ENCODE measurements at places on chromosomes 4 and X.

DNA sequence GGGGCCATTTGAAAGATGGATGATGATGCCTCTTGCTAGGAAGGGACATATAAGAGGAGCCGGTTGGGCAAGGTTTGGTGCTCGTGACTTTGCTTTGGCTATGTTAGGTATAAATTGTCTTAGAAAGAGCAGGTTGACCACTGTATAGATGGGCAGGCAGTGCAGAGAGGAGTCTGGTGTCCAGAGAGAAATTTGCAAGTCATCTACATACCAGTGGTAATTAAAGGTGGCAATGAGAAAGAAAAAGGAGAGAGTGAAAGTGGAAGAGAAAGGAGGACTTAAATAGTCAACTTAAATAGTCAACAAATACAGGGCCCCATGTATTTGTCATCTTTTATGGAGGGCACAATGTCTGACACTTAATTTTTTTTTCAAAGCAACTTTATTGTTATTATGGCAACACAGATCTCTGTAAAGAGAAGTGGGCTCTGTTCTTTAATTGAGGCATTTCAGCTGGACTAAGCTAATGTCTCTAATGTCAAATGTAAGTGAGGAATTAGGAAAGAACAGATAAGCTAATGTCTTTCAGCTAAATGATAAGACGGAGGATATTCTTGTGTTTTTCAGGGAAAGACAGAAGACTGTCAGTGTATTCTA, 75.4 kb upstream of the ANXA3 start:
- no peak for DNase-seq

DNA sequence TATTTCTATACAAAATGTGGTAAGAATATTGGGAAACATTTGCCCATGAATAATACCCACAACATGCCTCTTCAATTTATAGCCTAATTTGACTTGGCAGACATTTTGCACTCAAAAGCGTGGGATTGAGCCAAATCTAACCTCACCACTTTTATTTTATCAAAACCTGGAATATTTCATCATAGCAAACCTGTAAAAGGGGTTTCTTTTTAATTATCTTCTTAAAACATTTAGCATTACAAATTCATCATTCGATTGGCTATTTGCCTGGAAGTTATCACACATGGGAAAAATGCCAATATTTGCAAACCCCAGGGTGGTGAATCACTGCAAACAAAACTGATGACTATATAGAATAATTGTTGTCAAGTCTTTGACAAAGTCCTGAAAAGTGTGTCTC, 56.2 kb downstream of the VCX3B start:
- no peak for DNase-seq

- DNase-seq, result no peak
Observed at GRCh38 chrX:1507511-1508463, 29.2 kb downstream of the P2RY8 start.

DNA sequence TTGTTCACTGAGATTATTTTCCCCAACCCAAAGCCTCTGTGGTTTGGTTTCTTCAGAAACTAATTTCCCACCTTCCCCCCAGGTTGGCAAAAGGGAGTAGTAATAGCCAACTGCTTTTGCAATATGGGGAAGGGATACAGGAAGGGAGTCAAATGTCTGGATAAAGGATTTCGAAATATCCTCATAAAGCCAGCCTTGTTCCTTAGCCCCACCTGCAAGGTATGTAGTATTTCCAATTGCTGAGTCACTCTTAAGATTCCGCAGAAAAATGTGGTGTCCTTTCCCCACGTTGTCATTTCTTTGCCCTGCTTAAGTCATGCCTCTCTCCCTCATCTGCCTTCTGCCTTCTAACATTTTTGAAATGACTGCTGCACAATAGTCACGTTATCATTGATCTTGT, 138.8 kb upstream of the DCAF8L1 start:
- DNase-seq, result no peak

DNA sequence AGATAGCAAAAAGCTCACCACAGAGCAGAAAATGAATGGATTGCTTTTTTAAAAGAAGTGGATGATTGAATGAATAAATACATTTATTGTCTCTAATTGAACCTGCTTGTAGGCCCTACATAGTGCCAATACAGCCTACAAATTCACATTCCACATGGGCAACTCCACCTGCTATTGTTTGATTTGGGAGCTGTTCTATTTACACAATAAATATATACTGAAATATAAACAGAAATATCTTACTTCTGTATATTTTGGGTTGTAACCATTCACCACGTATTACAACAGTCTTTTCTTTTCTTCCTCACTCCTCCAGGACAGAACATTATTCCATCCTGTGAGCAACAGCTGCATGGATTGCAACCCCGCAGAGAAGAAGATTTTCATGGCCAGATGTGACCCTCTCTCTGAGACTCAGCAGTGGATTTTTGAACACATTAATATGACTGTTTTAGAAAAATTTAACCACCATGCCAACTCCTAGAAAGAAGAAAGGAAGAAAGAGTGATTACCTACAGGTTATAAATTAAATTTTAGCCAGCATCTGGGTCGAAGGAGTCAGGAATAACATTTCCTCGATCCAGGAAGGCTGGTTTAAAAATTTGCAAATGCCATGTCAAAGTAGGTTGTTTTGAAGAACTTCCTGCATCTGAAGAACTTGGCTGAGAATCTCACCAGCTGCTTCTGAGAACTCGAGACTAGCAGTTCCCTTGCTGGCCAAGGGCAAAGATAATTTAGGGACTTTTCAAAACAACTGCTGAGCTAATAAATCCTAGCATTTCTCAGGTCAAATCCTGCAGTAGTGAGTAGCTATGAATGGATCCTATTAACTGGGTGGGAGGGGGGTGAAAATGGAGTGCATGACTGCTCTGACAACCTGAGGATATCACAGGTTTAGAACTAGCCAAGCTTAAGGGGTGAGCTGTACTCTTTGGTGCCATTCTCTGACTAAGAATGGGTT, 128.7 kb upstream of the GALNT7 start:
- peak; percentile 25 for DNase-seq

GRCh38 chr4:7818399-7818911, 121.2 kb downstream of the AFAP1 start:
- peak; percentile 71 for DNase-seq

DNA sequence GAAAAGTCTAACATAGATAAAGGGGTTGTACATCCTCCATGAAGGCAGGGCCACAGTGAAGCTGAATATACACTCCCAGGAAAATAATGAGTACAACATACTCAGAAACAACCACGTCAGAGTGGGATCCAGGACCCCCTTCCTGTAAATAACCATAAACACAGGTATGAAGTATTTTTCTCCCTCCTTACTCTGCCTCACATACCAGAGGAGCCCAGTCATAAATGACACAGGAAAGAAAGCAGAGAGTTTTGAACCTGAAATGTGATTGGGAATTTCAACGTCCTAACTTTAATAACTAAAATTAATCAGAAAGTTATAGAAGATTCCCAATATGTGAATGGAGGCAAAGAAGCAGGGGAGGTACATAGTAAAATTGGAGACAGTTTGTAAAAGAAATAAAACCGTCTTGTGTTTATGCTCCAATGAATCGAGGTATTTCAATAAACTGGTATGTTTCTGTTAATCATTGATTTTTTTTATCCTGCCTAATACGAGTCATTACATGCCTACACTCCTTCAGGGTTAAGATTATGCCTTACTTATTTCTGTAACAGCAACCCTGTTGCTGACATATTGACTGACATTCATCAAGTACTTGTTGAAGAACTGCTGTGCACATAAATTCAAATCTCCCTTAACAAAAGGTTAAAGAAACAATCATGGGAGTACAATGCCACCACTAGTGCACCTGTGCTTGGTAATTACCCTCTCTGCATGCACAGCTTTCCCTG, 431.3 kb downstream of the KCNIP4 start:
- no peak for DNase-seq

DNA sequence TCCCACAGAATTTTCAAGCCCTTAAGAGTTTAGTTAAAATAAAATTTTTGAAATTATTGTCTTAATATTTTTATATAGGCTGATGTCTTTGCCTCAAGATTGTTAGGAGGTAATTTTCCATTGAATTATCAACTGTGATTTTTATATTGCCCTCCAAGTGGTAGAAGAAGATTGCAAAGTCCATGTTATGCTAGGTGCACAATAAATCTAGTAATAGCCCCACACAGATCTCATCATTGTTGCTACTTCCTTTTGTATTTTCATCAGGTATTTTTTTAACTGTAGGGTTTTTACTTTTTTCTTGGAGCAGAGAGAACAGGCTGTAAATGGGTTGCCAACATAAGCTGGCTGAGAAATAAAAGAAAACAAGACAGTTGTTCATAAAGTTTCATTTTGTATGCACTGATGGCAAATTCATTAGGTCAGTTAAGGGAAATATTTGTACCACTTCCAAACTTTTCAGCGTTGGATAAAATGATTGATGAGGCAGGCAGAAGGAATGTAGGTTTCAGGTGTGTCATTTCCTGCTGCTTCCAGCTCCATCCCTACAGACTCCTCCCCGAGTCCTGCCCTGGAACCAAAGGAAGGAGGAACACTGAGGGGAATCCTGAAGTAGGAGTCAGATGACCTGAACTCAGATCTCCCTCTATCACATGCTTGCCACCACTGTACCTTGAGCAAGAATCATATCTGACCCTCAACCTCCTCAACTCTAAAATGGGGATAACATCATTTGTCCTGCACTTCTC, 105.5 kb downstream of the PRRG1 start:
- DNase-seq, result no peak

GRCh38 chr4:23881052-23881501, 8.8 kb downstream of the PPARGC1A start:
- no peak for DNase-seq

DNA sequence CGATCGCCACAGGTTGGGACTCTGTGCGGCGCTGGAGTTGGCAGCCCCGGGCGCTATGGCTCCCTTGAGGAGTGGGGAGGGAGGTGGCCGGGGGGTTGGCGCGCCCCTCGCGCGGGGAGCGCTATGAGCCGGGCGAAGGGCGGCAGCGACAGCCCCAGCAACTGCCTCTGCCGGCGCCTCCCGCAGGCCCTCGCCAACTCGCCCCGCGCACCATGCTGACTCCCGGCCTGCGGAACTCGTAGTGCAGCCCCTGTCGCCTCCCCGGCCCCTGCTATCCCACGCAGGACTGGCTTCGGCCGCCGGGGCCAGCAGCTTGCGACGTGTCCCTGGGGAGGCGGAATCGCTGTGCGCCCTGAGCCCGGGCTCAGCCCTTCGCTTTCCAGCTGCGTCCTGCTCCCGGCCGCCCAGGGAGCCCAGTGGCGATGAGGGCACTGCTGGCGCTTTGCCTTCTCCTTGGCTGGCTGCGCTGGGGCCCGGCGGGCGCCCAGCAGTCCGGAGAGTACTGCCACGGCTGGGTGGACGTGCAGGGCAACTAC, 415 bp downstream of the SHISA3 start:
- DNase-seq, result no peak

DNA sequence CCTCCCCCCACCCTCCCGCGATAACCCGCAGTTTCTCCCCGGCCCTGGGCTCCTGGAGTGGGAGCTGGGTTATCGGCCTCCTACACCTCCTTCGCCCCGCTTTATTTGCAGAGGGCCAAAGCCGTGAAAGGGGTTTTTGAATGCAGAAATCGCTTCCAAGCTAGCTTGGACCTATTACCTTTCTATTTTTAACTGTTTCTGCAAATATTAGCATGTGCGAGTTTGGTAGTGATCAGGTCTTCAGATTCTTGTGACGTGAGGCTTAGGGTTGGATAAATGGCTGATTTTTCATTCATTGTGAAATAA, 1.3 kb downstream of the USP9X start:
- DNase-seq, result no peak
